ENCODE measurements at places on chromosomes 12 and 14. TPM values are rescaled to one million over a fixed set of nuclear protein-coding genes. Genes with fewer than 3 reads are reported as not detected.

Gene SLC7A7
- 3.3 TPM for total RNA-seq

Gene HVCN1
- 8.3 TPM for total RNA-seq

Gene LALBA
- total RNA-seq, result 0.47 TPM

Gene MYF6
- 0.47 TPM for total RNA-seq

Gene SMCO3
- total RNA-seq, result not detected

Gene ITFG2
- 11.7 TPM for total RNA-seq

Gene SERPINA9
- not detected for total RNA-seq

Gene DACT1
- 435 TPM for total RNA-seq

Gene HCAR3
- 0.16 TPM for total RNA-seq

Gene RXYLT1
- total RNA-seq, result 13.9 TPM

Gene ESR2
- total RNA-seq, result 1.4 TPM

Gene ANO2
- total RNA-seq, result 3.6 TPM

Gene TSPAN19
- total RNA-seq, result 0.16 TPM

Gene KLRG1
- 7.8 TPM for total RNA-seq

Gene NINJ2
- 0.31 TPM for total RNA-seq

Gene LRIG3
- total RNA-seq, result 12.3 TPM

Gene PPM1A
- total RNA-seq, result 90.0 TPM

Gene PTHLH
- not detected for total RNA-seq

Gene KMT2D
- total RNA-seq, result 17.6 TPM

Gene C12orf56
- not detected for total RNA-seq

Gene TEX22
- total RNA-seq, result 0.31 TPM

Gene ARG2
- 49.0 TPM for total RNA-seq

Gene SERPINA1
- 1.4 TPM for total RNA-seq

Gene C12orf54
- total RNA-seq, result not detected

Gene CLEC7A
- 4.5 TPM for total RNA-seq

Gene PMCH
- not detected for total RNA-seq

Gene IFNG-AS1
- total RNA-seq, result not detected

Gene USP44
- total RNA-seq, result 3.6 TPM

Gene FIGNL2
- total RNA-seq, result 0.47 TPM

Gene FAM161B
- total RNA-seq, result 19.3 TPM

Gene WNT1
- not detected for total RNA-seq

Gene CPNE6
- 10.8 TPM for total RNA-seq

Gene CCDC175
- total RNA-seq, result 3.3 TPM

Gene CLEC6A
- total RNA-seq, result not detected

Gene SERPINA4
- not detected for total RNA-seq

Gene FGF6
- not detected for total RNA-seq

Gene TRHDE
- 57.1 TPM for total RNA-seq

Gene ZDHHC22
- total RNA-seq, result 12.0 TPM

Gene SERPINA12
- not detected for total RNA-seq
